ENCODE measurements at places on chromosomes 2 and 18.

DNA sequence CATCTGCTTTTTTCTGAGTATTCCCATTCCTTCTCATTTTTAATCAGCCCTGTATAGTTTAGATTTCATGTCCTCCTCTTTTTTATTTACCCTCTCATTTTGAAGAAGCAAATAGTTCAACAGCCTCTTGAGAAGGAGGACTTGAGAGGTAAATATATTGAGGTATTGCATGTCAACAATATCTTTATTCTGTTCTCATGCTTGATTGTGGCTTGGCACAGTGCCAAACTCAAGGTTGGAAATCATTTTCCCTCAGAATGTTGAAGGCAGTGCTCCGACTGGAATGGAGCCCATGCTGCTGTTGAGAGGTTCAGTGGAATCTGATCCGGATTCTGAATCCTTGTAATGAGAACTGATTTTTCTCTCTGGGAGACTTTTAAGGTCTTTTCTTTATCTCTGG, 31.0 kb upstream of the GALNT3 start:
- no peak for DNase-seq

DNA sequence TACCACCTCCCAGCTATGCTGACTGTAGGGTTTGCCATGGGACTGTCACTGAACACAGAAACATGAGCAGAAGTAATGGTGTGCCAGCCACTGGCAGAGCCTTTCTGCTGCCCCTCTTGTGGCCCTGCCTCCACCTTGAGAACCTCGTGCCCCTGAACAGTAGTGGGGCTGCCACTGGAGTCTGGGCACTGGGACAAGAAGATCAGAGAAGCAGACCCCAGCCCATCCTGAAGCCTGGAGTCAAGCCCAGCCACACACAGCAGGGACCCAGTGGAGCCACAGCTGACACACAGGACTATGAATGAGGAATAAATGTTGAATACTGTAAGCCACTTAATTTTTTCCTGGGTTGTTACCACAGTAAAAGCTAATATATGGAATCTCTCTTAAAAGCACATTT, 159.6 kb downstream of the NCKAP5 start:
- no peak for DNase-seq

DNA sequence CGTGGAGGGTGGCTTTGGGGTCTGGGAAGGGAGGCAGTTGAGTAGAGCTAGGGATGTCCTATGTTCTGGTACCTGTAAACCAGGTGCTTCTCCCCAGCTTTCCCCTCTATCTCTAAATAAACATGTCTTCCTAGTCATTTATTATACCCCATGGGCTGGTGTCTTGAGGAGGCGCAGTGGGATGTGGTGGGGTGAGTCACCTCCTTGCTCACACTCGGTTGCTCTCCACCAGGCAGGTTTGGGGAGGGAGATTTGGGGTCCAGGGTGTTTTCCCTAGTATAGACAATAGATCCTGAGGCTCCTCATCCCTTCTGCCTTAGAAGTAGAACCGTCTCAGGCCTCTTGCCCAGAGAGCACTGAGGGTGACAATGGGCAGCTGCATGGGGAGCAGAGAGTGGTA, 5.1 kb downstream of the PSD4 start:
- DNase-seq: peak; percentile 45

GRCh38 chr2:11090187-11090586, 65.1 kb upstream of the SLC66A3 start:
- DNase-seq: no peak

DNA sequence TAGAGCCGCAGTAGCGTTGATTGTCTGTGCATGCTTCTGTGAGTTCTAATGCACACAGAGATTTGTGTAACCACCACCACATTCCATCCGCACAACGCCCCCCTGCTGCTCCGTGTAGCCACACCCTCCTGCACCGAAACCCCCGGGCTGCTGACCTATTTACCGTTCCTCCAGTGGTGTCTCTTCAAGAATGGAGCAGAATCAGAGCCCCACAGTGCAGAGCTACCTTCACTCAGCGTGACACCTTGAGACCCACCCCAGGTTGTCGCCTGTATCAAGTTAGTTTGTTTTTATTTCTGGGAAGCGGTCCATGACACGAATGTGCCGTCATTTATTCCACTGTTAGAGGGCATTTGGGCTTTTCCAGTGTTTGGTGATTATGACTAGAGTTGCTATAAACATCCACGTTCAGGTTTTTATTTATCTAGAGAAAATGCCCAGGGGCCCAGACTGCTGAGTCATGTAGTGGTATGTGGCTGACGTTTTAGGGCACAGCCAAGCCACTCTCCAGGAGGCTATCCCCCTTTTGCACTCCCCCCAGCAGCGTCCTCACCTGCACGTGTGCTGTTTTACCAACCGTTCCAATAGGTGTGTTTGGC, 266.8 kb downstream of the NDUFA10 start:
- no peak for DNase-seq

- DNase-seq: no peak
Measured at GRCh38 chr2:78077633-78078032, 555.5 kb upstream of the LRRTM4 start.

- no peak for DNase-seq
Measured at GRCh38 chr2:57107353-57107752, 923.6 kb downstream of the CCDC85A start.

GRCh38 chr18:43588838-43589237, 311.5 kb upstream of the SYT4 start:
- DNase-seq: no peak

DNA sequence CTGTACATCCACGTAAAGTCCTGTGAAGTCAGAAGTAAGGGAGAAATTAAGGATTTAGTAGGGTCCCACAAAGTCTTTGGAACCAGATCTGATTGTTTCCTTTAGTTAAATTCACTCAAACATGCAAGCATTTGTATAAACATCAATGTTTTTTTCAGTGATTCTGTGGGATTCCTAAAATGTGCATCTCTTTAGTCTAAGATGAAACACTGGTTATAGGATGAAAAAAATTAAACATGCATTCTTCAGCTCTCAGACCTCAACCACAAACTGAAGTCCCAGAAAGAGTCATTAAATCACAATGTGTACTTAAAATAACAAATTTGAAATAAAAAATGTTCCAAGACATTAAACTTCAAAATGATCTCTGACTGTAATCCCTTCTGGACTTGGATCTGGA, 76.5 kb upstream of the APCDD1 start:
- no peak for DNase-seq

GRCh38 chr2:200308546-200309295, 2.2 kb downstream of the SPATS2L start:
- no peak for DNase-seq
